ENCODE measurements at places on chromosomes 12 and 14.

GRCh38 chr12:5794156-5794555 lies 150.9 kb downstream of the ANO2 start:
- no peak for DNase-seq

DNA sequence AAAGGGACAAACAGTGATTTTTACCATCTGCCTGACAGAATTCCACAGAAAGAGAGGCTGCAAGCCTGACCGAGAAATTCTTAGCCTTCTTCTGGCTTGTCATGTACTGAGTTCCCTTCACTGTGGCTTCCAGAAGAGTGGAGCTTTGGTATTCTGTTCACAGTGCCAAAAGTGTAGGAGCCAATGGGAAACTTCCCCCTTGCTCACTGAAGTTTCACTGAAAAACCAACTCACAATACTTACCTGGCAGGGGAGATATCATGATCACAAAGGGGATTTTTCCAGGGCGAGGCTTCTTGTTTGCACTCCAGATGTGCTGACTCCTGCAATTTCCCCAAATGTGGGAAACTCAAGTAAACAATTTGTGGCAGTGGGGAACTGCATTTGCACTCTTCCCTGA lies 31.7 kb upstream of the MMP19 start:
- DNase-seq = no peak

DNA sequence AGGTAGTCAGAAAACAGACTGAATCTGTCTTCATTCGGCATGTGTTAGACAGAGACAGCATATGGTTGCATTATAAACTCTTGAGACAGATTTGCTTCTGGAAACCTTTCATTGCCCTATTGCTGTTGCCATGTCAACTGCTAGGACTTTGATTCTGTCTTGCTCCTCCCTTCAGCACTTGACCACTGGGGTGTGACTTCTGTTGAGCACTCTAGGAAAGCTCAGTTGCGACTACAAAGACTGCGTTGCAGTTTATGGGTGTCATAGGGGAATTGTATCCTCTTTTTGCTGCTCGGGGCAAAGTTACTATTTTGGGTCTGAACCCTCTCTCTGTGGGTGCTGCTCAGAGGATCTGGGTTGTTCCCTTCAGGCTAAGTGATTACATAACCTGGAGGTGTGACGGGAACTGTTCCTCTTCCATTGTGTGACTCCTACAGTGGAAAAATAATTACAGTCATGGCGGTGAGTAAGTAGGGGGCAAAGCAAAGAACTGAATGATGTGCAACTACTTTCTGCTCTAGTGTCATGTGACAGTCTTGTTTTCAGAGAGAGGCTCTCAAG lies 44.3 kb upstream of the TRIM9 start:
- DNase-seq = peak; percentile 3

DNA sequence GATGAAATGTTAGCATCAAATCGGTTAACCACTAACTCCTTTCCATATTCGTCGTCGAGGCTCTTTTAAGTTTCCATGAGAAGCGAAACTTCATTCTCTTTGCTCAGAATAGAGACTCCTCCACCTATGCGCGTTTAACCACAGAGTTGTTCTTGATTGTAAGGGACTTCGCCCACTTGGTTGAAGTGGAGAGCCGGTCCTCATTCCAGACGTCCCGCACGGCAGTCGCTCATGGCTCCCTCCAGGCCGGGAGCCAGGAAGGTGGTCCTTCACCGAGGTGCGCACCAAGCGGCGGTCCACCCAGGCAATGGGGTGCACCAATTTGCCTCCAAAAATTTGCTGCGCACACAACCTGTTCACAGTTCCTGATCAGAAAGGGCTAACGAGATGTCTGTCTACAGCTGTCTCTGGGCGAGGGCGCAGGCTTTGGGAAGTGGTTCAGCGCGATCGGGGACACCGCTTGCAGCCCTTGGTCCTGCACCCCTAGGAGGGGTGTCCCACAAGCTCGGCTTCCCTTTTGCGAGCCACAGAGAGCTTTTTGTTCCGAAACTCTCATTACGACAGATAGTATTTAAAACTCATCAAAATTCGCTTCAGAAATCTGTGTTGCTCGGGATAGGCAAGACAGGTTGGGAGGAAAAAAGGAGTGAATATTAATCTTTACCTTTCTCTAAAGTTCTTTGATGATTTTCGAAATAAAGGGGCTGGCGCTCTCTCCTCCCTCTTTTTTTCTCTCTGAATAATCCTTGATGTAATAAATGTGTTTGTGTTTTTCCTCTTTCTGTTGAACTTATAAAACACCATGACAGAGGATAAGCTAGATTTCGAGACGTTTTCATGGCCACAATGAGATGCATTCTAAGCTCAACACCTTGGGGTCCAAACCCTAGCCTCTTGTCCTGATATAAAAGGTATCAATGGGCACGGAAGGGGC lies 6.4 kb upstream of the ALX1 start:
- DNase-seq = no peak

DNA sequence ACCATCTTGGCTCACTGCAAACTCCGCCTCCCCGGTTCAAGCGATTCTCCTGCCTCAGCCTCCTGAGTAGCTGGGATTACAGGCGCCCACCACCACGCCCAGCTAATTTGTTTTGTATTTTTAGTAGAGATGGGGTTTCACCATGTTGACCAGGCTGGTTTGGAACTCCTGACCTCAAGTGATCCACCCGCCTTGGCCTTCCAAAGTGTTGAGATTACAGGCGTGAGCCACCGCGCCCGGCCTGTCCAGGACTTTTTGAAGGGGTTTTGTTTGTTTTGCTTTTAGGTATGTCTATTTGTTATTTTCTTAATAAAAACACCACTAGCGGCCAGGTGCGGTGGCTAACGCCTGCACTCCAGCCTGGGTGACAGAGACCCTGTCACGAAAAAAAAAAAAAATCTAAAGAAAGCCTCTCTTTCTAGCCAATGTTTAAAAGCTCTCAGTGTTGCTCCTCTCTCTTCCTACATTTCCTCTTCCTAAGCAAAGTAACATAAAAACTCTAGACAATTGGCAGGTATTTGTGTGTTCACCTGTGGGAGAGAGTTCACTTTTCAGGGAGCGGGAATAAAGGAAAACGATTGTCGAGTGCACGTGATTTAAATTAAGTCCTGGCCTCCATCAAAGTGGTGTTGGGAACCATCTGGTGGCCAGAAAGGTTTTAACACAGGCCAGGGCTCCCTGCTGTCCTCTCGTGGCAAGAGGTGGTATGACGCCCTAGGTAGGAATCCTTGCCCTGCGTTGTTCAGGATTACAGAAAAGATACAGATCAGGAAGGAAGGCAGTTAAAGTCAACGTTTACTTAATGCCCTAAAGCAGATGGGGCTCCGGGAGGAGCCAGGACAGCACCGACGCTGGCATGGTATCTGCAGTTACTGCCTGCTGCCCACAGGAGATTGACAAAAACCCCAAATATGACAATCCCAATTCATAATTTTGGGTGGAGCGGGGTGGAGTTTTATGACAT lies 36.2 kb upstream of the ATP23 start:
- peak; percentile 90 for DNase-seq

- DNase-seq = no peak
Measured at GRCh38 chr12:118649765-118650585, 273.6 kb downstream of the SUDS3 start.

- DNase-seq = no peak
Measured at GRCh38 chr14:62462988-62463387, 582.3 kb downstream of the KCNH5 start.

DNA sequence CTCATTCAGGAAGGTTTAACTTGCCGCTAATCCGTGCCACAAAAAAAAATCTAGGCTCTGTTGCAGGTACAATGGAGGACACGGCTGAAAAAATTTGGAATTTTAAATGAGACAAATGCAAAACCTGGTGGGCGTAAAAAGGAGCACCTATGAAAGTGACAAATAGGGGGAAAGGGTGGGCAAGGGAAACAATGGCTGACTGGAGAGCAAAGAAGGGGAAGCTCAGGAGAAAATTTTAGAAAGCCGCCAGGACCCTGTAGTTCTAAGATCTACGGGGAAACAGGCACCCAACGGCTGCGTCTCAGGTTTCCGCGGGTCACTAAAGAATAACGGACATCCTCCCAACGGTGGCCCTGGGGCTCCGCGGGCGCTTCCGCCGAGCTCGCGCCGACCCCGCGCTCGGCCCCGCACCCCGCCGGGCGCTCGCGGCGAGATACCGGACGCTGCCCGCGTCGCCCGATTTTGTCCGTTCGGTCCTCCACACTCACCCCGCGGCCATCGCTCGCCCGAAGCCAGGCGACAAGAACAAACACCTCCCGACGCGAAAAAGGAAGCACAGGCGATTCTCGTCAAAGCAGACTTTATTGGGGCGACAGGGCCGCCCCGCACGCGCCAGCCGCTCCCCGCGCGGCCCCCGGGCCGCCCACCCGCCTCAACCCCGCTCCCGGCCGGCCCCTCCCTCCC lies 1.1 kb upstream of the YY1 start:
- peak; percentile 67 for DNase-seq

DNA sequence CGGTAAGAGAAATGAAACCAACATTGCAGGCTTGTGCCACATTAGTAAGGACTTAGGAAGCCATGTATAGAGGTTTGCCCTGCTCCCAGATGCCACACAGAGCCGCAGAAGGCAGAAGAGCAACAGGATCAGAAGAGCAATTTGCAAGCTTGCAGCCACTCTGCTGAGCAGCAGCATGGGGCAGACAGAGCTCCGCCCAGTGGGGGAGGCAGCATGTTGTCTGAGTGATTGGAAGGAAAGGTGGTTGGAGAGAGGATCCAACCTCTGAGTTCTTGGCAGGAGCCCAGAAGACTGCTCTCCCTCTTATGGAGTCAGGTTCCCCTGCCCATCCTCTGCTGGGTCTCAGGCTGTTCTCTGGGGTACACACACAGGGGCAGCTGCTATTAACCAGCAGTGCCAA lies 2.3 kb upstream of the KRT6A start:
- DNase-seq = peak; percentile 99

DNA sequence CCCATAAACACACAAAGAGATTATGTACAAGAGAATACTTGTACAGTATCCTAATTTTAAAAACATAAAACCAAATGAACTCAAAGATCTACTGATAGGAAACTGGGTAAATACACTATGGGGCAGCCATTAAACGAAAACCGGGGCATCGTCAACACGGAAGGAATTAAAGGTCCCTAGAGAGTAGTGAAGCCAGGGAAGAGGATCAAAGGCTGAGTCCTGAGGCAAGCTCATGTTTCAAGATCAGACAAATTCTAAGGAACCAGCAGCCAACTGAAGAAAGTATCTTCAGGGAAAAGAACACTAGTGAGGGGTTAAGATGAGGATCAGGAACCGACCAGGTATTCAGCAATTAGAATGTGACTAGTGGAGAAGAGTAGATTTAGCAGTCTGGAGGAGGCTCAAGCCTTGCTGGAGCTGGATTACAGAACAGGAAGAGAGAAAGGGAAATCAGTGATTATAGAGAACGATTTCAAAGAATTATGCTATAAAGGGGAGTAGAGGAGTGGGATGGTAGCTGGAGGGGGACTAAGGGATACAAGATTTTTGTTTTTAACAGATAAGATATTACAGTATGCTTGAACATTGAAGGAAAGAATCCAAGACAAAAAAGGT lies 23.7 kb downstream of the SEL1L start:
- peak; percentile 91 for DNase-seq

DNA sequence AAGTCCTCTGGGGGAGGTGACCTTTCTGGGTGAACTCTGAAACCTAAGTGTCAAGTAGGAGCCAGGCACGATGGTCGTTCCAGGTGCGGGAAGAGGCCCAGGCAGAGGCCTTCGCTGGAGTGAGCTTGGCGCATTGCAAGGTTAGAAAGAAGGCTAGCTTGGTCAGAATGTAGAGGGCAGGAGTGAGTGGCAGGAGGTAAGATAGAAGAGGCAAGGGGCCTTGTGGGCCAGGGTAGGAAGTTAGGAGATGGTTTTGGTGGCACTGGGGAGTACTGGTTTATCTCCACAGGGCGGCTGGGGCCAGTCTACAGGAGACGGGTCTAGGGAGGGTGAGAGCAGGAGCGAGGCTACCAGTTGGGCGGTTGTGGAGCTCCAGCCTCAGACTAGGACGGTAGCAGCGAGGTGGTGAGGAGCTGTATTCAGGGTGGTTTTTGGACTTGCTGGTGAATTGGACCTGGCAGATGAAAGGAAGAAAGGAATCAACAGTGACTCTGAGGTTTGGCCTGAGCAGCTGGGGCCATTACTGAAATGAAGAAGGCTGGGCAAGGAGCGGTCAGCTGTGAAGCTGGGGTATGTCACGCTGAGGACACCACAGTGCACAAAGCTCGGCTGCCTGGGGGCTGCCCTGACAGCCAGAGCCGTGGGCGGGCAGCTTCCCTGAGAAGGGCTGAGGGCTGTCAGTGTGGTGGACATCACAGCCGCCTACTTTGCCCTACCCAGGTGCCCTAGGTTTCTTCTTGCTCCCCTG lies 9.0 kb downstream of the MLXIP start:
- DNase-seq = no peak

DNA sequence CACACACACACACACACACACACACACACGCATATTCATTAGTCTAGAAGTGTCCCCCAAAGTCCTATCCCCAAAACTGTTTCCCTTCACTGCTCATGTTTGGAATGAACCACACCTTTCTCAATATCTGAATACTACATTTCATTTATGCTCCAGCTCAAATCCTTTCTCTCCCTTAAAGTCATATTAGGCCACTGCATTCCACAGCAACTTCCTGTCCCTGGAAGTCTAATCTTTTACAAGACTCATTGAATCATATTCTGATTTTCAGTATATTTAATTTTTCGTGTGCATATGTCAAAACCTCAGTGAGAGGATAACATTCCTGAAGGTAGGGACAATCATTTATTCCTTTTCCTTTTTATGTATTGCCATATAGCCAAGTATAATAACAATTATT lies 155.6 kb upstream of the LMNTD1 start:
- DNase-seq = no peak

DNA sequence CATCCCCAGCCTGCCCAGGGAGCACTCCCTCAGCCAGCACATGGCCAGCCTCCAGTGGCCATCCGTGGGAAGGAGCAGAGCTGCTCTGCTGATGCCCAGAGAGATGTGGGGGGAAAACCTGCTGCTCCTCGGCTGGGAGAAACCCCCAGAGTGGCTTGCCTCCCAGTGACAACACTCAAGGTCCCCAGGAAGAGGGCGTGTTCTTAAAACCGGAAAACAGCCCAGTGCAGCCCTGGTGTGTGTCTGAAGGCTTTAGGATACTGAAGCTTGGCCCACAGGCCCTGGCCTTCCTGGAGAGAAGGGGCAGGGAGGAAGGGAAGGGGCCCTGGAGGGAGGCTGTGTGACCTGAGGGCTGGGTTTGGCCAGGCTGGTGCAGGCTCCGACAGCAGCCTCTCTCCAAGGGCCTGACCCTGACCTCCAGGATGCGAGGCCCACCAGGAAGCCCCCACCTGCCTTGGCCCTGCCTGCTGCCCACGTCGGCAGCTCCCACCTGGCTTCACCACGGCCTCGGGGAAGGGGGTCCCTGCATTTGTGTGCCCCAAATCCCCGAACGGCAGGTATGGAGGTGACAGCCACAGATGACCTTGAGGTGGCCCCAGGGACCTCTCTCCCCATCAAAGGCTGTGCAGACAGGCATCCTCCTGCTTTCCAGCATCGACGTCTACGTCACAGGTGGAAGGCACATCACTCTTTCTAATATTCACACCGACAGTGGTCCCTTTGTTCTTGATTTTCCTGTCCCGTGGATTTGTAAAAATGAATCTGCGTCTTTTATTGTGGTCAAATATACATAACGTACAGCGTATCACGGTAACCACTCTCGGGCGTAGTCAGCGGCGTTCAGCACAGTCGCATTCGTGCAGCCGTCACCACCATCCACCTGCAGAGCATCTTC lies 190.0 kb upstream of the C14orf180 start:
- no peak for DNase-seq

GRCh38 chr12:2691006-2691344 lies 103.8 kb upstream of the FKBP4 start:
- DNase-seq = peak; percentile 82

- DNase-seq = no peak
Measured at GRCh38 chr12:132314516-132315233, 14.7 kb downstream of the GALNT9 start.

- no peak for DNase-seq
Measured at GRCh38 chr12:66697404-66697803, 18.5 kb upstream of the GRIP1 start.

Measured in NCI-H2171 treated with DMSO at 0.1 percent for 48 hours (cell line).